Stimulated activated CD4-positive, alpha-beta T cell treated with anti-CD3 and anti-CD28 coated beads, Interleukin-2, amount 100 ng/mL, for 24 hours (primary cell): ENCODE measurements at places on chromosomes 2 and 18.

DNA sequence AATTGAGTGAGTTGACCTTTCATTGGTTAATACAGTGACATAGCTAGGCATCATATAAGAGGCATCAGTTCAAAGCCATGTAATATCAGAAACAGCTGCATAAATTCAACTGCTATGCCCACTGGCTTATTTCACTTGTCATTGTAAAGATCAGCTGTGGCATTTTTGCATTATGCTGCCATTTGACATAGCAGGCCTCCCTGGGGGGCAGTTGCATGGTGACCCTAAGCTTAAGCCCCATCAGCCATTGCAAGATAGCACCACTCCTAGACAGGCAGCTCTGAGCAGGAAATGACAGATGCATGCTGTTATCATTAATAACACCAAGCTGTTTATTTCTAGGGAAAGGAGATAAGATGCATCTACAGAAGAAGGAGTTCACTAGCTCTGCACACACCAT, 233.4 kb upstream of the CNTNAP5 start:
- DNase-seq, result no peak

- DNase-seq, result no peak
Observed at GRCh38 chr2:206063635-206064034, 22.3 kb downstream of the INO80D start.

DNA sequence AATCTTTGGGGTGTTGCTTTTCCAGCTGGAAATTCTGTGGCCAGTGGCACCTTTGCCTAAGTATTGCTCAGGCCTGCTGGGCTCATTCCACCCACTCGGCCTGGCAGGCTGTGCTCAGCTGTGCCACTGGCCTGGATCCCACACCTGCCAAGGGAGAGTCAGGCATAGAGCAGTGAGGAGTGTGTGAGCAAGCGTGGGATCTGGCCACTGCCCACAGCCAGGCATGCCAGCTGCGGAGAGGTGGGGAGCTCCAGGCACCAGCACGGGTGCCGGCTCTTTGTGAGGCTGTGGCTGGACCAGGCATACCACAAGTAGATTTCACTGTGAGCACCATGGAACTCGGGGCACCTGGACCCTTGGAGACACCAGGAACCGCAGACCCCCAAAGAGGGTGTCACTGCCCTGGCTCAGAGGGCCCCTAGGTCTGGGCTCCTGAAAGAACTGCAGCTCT, 118.1 kb upstream of the MAP2 start:
- no peak for DNase-seq

GRCh38 chr18:34976899-34977837, 64.0 kb upstream of the MAPRE2 start:
- DNase-seq, result peak; percentile 80

DNA sequence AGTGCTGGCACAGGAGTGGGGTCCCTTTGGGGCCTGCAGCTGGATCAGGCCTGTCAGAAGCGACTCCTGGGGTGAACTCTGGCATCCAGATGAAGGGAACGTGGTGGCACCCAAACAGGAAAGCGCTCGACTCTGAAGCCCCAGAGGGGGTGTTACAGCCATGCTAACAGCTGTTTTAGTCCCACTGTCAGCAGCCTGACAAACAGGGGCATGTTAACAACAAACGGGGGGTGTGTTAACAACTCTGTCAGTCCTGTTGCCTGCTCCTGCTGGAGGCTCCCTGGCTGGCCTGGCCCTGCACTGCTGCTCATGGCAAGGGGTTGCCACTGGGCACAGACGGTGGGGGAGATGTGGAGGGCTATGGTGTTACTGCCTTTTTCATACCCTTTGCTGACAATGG, 2.6 kb upstream of the RNU2-63P start:
- no peak for DNase-seq

DNA sequence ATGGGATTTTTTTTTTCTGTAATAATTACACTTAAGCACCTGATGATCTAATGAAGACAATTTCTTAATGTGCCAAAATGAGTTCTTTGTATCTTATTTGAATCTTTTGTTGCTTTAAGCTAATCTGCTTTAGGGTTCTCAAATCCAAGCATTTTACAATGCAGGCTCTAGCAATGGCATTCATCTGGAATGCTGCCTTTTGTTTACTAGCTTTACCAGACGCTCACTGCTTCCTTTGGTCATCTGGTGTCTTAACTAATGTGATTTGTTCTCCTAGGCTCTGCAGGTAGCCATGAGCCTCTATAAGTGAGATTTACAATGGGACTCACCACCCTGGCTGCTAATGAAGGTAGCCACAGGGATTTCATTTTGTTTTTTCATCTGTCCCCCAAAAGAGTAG, 100.3 kb downstream of the GREB1L start:
- DNase-seq, result no peak

- DNase-seq, result no peak
Observed at GRCh38 chr2:72847534-72848315, 21.9 kb upstream of the EXOC6B start.

DNA sequence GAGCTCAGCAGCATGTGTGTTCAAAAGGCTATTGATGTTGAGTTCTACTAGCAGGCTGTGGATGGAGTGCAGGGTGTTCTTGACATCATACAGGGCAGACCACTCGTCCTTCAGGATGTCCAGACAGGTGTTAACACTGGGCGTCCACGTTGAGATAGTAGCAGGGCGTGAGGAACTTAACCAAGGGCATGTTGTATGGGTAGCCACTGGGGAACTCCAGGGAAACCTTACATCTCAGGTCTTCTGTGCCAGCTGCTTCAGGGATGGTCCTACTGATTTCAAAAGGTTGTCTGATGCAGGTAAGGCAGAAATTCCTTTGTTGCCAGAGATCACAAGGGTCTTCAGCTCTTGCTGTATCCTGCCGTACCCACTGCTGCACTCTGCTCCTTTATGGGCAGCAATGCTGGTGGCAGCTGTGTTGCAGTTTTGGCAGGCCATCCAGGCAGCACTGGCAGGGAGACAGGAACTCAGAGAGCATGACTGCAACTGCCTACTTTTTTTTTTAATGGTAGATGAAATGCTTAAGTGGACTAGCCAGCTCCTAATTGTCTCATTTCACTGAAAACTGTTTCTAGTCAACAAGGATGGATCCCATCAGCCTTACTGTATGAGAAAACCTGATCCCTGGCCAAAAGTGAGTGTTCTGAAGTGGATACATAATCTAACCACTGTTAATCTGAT, 32.4 kb upstream of the RBBP8 start:
- no peak for DNase-seq

- no peak for DNase-seq
Observed at GRCh38 chr2:160909781-160910242, 250.4 kb upstream of the TANK start.

GRCh38 chr2:27407798-27408491, 1.4 kb downstream of the PPM1G start:
- no peak for DNase-seq

- DNase-seq, result no peak
Observed at GRCh38 chr2:182558564-182558963, 131.7 kb upstream of the PDE1A start.

- DNase-seq, result no peak
Observed at GRCh38 chr2:174878537-174879147, 114.4 kb upstream of the CHRNA1 start.

DNA sequence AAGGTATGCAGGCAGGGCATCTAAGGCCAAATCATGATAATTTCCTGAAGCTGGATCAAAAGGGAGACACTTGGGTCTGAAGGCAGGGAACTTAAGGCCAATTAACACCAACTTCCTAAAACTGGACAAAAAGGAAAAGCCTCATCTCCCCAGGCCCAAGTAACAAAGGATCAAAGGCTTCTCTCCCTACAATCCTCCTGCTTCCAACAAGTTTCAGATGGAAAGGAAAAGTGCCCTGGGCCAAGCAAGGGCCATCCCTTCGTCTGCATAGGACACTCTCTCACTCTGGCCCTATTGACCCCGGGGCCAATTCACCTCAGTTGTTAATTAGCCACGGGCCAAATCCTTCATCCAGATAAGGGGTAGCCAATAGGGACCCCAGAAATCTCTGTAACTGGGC, 1335.8 kb upstream of the CDH2 start:
- DNase-seq, result no peak

DNA sequence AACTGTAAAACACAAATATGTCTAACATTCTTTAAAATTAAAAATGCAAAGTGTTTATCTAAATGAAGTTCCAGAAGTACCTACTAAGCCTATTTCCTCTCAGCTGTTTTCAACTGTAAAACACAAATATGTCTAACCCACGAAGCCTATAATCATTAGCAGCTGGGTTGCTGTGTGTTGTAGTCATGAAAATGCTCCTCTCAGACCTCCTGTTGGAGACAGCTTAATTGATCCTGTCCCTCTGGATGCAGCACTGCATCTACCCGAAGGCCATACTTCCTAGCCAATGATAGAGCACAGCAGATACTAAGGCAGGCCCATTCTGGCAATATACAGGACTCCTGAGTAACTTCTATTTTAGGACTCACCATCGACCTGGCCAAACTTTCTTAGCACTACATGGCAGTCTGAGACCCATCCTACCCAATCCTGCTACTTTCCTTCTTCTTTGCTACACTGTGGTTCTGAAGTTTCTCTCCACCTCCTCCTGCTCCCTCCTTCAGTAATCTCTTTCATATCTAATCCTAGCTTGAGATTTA, 92.5 kb upstream of the RBBP8 start:
- no peak for DNase-seq

- DNase-seq, result no peak
Observed at GRCh38 chr2:165214093-165214492, 10.2 kb upstream of the SCN3A start.

DNA sequence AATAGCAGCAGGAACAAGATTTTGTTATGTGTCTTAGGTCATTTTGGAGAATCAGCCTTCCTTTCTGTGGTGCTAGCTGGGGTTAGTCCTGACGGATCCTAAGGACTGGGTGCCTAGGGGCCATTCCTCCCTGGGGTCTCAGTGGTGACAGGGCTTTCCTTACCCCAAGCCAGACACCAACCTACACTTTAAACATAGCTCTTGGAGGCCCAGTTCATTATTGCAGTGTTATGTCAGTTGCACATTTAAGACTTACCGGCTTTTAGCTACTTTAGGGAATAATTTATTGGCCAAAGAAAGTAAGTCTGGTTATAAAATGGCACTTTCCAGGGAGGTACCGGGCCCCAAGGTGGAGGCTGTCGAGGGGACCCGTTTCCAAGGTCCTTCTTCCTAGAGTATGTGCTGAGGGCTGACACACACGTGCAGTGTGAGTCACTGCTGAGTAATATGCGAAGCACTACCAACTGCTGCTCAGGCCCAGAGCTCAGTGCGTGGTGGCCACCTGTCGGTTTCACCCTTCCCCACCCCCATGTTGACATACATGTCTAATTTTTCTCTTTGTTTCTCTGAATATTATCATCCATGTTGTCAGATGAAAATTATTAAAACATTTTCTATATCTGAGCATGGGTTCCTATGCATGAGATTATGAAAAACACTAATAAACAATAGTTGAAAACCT, 37.0 kb upstream of the GRHL1 start:
- peak; percentile 49 for DNase-seq

DNA sequence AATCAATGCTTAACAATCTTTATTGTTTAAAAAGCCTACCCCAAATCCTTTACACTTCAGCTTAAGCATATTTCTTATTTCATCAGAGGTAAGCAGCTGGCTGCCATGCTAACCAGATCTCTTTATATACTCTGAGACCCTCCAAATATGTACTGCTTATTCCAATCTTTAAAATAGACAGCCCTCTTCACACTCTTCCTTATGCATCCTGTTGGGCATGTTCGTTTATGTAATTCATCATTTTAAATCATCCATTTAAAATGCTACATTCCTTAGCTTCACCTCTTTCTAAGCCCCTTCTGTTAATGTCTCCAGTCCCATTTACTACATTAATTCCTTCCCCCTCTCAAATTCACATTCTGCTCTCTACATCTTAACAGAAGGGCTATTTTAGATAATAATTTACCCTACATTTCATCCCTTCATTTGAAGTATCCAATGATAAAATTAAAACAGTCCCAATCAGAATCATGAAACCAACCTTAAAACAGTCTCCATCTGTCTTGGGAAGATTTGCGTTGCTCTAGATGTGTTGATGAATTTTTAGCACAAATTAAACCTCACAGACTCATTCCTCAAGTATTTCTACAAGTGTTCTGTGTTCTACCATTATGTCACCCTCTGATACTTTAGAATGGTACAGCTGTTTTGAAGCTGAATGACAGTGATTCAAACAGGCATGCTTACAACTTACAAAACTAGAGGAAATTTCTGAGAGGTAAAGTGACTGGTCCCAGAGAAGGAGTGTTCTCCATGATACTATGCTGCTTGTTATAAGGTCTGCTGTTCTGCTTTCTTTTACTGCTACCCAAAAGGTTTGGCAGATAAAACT, 59.1 kb downstream of the ZNF385B start:
- no peak for DNase-seq

DNA sequence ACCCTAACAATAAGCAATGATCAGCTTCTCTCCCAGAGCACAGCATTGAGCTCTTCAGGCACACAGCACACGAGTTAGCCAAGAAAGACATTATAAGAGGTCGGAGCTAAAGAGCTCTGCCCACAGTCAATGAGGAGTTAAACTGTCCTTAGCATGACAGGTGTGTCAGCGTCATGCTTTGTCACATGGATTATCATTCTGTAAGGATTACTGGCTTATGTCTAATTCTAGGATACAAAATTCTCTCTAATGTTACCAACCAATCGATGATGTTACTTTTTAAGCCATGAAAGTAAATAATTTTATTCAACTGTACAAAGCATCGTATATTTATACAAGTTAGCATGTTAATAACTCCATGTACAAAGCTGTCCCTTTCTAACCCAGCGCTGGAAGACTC, 108.8 kb downstream of the ZNF236 start:
- DNase-seq, result no peak

DNA sequence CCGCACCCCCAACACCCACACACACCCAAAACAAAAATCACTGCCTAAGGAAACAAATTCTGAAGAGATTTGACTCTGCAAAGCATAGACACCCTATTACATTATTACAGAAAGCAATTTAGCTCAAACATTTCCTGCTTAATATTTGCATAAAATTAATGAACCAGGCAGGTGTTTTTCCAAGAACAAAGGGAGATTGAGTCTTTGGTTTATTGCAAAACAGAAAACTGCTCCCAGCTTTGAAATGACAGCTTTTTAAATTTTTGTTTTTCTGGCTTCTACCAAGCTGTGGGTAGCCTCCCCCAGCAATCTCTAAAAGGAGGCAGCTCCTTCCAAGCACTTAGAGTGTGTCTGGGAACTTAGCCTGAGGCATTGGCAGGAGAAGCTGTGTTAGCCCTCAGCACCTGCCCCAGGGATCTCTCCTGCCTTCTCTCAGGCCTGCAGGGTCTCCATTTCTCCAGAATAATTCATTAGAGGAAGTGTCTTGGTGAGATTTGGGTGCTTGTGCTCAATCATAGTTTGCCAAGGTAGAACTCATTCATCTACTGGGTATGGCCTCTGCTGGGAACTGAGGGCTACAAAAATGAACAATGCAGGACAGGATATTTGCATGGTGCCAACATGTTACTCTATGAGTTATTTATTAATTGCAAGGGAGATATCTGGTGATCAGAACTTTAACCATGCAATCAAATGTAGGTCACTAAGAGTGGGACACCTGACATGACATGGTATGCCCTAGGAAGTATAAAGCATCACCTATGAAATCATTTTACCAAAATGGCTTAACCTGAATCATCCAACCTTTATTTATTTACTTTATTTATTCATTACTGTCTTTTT, 58.7 kb downstream of the B3GNT2 start:
- no peak for DNase-seq

GRCh38 chr2:19706332-19706731, 195.5 kb downstream of the TTC32 start:
- DNase-seq, result no peak

- DNase-seq, result peak; percentile 3
Observed at GRCh38 chr2:152099367-152100050, 665 bp upstream of the CACNB4 start.

- DNase-seq, result no peak
Observed at GRCh38 chr2:177721087-177721486, 328.5 kb downstream of the AGPS start.
